T-helper 1 cell (primary cell): ENCODE measurements at places on chromosomes 3 and 15.

DNA sequence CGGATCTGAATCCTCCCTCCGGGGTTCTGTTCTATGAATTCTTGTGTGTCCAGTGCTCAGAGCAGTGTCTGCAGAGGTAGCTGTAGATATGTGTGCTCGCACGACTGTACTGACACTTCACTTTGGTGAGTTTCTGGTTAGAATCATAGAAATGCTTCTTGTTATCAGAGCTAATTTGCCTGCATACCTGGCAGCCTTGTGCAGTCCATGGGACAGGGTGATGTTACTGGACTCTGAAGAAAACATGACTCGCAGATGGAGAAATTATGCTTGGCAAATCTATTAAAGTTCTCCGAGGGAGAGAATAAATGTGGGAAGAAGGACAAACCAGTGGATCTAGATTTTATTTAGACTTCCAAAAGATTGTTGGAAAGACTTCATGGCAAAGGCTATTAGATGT, 12.2 kb downstream of the CGNL1 start:
- DNase-seq, result no peak

- DNase-seq, result no peak
Observed at GRCh38 chr3:9251055-9251786, 1.8 kb upstream of the SRGAP3 start.

DNA sequence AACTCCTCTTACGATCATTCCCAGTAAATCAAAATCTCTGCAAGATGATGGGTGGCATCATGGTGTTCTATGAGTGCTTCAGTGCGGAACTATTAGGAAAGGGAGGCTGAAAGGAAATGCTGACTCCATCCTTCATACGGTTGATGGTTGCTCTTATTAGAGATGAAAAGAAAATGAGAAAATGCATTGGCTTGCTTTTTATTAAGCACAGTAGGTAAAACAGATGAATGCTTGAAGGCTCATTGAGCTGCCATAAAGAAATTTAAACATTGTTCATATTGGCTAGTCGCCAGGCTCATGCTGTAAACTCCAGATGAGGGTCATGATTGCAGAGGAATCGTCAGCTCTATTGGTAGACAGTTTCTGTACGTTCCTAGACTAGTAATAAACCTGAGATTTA, 115.8 kb downstream of the EPHA3 start:
- no peak for DNase-seq

- DNase-seq, result no peak
Observed at GRCh38 chr3:16243706-16244490, 20.8 kb downstream of the DPH3 start.

GRCh38 chr3:123431658-123432324, 17.1 kb downstream of the ADCY5 start:
- no peak for DNase-seq

DNA sequence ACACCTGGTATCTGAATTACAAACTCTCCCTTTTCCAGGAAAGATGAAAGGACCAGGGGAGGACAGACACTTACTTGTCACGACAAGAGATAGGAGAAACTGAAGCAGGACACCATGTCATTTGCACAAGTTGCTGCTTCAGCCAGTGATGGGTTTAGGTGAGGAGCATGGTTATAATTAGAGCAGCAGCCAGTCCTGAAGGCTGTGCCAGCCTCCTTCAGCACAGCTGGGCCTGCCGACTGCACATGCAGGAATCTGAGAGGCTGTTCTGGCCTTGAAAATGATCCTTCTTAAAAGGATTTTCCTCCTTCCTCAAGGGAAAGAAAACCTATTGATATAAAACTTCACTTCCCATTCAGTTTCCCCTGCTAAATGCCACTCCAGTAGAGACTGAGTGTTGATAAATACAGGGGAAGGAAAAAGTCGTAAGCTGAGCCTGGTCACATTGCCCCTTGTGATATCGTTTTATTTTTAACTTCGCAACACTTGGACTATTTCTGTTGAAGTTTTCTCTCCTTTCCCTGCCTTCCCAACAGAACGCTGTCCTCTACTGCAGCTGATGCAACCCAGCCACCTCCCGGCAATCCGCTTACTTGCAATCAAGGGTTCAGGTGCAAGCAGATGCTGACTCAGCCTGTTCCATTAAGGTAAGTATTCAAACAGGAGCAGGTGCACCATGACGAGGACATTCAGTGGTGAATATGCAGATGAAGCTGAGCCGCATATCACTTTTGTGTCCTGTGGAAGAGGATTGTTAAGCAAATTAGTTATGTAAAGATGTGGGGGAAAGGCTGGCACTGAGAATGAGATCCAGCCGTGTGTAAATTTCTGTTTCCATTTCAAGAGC, at the start of gene FBXO40:
TSS of gene FBXO40 (plus strand) at position 524 of the 847 bp plus-strand sequence. CDS start 27,197 bp downstream, outside the sequence.
- DNase-seq, result no peak
